ENCODE measurements at places on chromosomes 5 and 9. TPM values are rescaled to one million over a fixed set of nuclear protein-coding genes. Genes with fewer than 3 reads are reported as not detected.

GRCh38 chr5:159034083-159034824, 65.5 kb downstream of the EBF1 start:
- no peak for DNase-seq

GRCh38 chr5:148849461-148849860, 23.1 kb downstream of the ADRB2 start:
- no peak for DNase-seq

- DNase-seq = no peak
Measured at GRCh38 chr5:39055768-39056398, 18.3 kb downstream of the RICTOR start.

DNA sequence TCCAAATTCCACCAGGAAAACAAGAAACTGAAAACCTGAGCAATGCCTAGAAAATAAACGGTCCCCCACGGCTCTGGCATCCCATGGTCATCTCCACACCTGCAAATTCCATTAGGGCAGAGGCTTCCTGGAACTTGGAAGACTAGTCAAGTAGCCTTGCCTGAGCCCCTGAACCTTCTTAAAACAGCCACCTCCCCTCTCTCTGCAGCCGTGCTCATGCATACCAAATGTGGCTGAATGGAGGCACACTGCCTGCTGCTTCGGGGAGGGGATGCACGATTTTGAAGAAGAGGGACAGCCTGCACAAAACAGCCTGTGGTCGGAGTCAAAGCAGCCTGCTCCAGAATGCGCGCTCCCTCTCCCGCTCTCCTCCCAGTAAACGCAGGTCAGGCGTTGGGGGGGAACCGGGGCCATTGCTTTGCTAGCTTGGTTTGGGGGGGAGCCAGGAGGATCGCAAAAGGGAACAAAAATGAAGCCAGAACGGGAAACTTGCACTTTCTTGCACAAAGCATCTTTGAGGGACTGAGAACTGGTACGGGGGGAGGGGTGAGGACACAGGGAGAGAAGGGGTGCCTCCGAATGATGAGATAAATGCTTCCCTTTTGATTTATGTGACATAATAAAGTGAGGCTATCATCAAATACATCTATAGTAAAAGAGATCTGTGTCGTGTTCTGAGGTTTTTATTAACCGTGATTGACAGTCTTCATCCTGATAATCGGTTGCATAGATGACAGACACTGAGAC, at the start of gene TRPM3:
Gene TRPM3 (minus strand): TSS at position 347 of the 747 bp plus-strand sequence. CDS start 267 bp downstream, at position 80.
- peak; percentile 20 for DNase-seq

DNA sequence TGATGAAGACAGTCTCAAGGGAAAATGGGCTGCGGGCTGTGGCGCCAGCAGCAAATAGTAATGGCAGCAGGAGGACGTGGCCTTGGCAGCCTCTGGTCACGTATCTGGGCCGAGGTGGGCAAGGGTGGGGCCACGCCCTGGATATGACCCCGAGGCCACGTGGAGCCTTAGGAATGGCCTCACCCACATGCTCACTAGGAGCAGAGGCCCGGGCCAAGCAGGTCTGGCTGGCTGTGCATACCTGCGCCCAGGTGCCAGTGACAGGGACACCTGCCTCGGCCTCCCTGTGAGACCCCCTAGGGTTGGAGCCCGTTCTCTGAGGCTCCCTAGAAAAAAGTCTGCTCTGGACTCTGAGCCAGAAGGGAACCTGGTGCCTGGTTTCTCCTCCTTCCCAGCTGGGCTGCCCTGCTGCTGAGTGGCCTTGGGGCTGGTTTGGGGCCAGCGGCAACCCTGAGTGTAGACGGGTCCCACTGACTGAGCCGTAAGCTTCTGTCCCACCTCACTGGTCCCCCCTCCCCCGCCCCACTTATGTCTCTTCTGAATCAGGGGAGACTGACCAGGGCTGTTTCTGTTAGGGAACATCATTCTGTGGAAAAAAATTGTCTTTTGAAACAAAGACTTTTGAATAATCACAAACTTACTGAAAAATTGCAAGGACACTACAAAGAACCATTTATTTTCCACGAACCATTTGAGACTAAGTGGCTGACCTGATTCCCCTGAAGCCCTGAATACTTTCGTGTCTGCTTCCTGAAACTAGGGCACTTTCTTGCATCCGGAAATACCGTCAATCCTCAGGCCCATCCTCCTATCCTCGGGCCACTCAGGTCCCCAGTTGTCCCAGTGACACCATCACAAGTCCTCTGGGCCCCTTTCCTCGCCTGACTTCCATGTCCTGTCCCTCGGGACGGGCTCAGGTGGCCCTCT, 60.8 kb downstream of the WNK2 start:
- DNase-seq = no peak

- DNase-seq = no peak
Measured at GRCh38 chr5:68315679-68316271, 100.2 kb downstream of the PIK3R1 start.

MAP1B gene
- 593 TPM for total RNA-seq

TAF1L gene
- total RNA-seq = 0.78 TPM
